ENCODE measurements at places on chromosomes 16 and 17.

DNA sequence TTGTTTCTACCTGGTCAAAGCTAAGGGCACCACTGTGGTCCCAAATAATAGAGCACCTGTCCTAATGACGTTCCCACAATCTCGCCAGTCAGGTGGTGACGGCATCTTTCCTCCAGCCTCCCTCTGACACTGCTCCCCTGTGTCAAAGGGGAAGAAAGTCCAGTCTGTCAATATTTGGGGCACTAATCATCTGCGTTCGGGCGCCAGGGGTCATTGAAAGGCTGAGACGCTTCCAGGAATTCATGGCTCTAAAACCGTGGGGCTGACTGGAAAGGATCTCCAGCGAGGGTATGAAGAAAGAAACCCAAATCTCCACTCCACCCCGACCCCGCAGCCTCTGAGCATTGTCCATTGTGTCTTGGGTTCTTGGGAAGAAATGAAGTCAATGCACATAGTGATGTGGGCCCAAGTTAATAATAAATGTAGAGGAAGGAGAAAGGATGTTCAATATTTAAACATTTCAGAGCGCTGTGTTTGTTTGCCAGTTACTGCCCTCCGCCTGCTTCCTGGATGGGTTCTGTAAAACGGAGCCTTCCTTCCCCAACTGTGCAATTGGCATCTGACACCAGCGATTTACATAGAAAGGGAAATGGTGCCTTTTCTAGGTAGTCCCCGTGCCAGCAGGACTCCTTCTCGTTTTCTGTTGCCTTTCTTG lies 103.2 kb downstream of the SOCS1 start:
- no peak for DNase-seq

DNA sequence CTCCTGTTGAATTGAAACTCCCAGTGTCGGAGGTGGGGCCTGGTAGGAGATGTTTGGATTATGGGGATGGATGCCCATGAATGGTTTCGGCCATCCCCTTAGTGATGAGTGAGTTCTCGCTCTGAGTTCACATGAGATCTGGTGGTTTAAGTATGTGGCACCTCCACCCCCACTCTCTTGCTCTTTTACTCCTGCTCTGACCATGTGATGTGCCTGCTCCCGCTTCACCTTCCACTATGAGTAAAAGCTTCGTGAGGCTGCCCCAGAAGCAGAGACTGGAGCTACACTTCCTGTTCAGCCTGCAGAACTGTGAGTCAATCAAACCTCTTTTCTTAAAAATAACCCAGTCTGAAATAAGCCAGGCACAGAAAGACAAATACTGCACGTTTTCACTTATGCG lies 512.4 kb downstream of the HS3ST4 start:
- no peak for DNase-seq

GRCh38 chr16:64225036-64225435 lies 896.8 kb downstream of the CDH11 start:
- no peak for DNase-seq

- DNase-seq: no peak
Observed at GRCh38 chr17:59424331-59424730, 92.9 kb downstream of the YPEL2 start.

GRCh38 chr16:86449446-86450095 lies 60.8 kb upstream of the FOXF1 start:
- DNase-seq: no peak
